ENCODE measurements at places on chromosomes 5 and 9.
A peak's percentile ranks its signal among the peaks of the same experiment; 100 is the strongest.

- DNase-seq: peak; percentile 67
These were observed 195.7 kb downstream of the PALM2AKAP2 start for GRCh38 chr9:109975574-109976295.

- DNase-seq: no peak
These were observed 223.4 kb upstream of the FAM174A start for GRCh38 chr5:100311806-100312205.

- no peak for DNase-seq
These were observed 12.2 kb upstream of the PRXL2C start for GRCh38 chr9:96667363-96667728.

- DNase-seq: no peak
These were observed 9.9 kb upstream of the NINJ1 start for GRCh38 chr9:93143830-93144530.

- no peak for DNase-seq
These were observed 1658.4 kb downstream of the MAT2B start for GRCh38 chr5:165163861-165164260.

DNA sequence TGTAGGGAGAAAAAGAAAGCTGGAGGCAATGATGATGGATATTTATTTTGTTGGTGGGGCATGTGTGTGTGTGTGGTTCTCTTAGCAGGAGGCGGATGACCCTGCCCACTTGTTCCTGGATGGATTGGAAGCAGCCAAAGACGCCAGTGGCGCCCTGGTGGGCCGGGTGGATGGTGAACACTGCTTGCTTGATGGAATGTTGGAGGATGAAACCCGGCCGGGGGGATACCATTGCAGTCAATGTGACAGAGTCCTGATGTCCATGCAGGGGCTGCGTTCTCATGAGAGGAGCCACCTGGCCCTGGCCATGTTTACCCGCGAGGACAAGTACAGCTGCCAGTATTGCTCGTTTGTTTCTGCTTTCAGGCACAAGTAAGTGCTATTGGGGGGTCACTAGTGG lies 69.2 kb downstream of the ZNF462 start:
- no peak for DNase-seq

DNA sequence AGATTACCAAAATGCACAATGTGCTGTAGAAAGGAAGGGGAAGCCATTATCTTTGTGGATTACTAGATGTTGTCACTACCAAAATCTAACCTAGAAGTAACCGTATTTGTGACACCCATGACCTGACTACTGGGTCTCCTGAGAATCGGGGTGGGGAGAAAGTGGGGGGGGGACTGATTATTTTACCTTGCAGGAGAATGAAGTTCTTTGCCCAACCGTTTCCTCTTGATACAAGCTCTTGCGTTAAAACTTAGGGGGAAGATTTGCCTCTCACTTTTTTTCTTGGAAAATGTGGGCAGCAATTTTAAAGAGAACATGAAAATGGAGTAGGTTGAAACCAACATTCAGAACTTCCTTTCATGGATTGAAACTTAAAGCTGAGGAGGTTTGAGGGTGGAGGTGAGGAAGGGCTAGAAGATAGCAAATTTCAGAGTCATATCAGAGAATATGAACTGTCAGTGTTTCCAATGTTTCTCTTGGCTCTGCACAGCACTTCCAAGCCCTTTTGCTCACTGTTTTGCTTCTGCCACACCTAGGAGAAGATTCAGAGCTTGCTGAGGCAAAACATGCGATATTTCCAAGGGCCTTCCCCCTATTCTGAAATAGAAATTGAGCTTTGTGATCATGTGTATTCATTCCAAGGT lies 280.8 kb downstream of the AOPEP start:
- peak; percentile 38 for DNase-seq

- DNase-seq: peak; percentile 24
These were observed 73.3 kb downstream of the RXRA start for GRCh38 chr9:134399435-134400056.

GRCh38 chr5:132180134-132180745 lies 47.4 kb downstream of the P4HA2 start:
- DNase-seq: peak; percentile 73

DNA sequence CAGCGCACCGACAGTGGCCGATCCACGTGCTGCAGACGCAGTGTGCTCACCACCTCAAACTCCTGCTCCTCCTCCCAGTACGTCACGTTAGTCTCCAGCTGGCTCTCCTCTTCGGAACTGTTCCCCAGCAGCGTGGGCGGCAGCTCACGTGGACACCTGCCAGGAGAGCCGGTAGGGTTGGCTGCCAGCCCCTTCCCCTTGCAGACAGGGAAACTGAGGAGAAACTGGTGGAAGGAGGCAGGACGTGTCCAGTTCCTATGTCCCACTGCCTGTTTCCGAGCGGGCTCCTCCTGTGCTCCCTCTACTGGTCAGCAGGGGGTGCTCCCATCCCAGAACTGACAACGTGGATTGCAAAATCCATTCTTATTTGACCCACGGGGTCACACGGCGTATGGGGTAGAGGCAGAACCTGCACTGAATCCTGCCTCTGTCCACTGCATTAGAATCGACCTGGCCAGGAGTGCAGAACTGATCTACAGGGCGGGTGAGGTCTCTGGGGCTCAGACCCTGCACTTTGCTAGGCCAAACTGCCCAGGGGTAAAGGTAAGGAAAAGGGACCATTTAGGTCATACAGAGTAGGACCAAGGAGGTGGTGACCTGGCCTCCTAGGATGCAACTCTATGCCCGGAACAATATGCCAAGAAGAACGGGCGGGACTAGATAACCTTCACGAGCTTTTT lies 25.7 kb downstream of the PDGFRB start:
- peak; percentile 63 for DNase-seq

GRCh38 chr5:139646912-139647505 lies 1.1 kb upstream of the CXXC5 start:
- no peak for DNase-seq

DNA sequence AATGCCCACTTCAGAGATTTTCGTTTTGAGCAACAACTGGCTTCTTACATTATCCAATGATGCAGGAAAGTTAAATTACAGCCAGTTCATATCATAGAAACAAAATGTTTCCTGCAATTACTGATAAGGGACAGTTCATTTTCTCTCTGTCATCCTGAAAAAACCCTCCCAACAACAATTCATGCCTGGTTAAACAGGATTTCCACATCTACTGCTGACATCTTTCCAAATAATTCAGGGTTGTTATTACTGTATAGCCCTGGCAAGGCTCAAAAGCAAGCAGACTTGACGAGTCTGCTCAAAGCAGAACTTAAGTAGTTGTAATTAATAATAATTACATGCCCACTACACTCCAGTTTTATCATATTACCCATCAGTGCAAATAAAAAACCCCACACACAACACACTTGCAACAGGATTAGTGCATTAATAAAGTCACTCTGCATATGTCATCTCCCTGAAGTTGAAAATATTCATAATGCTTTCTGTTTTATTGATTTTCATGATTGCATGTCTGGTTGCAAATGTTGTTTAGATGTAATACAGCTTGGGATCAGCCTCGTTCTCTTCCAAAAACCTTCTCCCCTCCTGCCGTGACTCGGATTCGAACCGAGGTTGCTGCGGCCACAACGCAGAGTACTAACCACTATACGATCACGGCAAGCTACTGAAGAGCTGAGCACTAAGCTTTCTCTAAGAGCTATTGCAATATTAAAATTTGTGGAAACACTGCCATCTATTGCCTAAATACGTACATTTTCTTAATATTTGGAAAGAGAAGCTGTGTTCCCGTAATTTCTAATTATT lies 119.6 kb upstream of the NFIB start:
- peak; percentile 72 for DNase-seq

DNA sequence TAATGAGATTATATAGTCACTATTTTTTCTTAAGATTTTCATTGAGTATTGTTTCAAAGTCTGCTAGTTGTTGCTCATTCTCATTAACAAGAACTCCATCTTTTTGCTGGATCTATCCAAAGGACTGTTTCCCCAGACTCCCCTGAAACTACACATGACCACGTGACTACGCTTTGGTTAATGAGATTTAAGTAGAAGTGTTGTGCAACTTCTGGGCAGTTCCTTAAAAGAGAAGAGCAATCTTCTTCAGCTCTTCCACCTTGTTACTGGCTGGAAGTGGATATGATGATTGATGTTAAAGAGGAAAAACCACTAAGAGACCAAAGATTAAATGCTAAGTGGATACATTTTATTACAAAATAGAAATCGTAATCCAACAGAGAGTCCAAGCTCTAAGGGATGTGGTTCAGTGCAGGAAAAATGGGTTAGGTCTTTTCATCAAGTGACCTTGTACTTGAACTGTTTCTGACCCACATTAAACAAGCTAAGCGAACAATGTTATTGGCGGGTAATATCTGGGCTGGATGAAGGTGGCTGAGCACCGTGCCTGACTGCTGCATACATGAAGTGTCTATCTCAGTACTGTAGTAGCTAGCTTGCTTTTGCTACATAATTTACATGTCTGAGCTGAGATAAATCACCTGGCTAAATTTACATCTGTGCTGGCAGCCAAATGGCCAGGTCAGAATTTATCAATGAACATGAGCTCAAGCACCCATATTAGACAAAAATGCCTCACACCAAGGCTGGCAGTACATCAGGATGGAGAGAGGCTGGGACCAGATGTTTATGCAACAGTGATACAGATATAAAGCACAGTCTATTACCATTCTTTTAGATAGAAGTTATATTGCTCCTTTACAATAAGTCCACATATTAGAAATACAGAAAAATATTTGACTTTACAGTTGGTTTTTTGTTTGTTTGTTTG lies 7.5 kb upstream of the CTNNAL1 start:
- DNase-seq: no peak

GRCh38 chr5:89981878-89982773 lies 427.4 kb downstream of the CETN3 start:
- peak; percentile 62 for DNase-seq

DNA sequence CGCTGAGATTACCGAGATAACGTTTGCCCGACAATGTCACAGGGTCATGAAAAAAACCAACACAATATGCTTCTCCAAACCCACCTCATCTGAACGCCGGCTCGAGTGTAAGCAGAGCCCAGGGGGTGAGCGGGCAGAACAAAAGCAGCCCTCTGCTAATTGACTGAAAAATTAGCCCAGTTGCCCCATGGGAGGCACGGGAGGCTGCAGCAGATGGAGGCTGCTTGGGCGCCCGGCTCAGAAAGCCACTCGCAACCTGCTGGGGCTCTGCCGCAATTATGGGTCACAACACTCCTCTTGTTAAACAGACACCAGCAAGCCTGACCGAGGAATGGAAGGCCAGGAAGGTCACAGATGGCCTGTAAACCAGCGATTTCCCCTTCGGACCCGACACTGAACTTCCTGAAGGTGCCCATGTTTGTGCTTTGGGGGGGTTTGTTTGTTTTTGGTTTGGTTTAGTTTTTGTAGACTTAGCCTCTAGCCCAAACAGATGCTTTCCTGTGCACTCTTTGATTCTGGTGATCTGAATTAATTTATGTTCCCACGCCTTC lies 104.6 kb upstream of the IRX1 start:
- no peak for DNase-seq

DNA sequence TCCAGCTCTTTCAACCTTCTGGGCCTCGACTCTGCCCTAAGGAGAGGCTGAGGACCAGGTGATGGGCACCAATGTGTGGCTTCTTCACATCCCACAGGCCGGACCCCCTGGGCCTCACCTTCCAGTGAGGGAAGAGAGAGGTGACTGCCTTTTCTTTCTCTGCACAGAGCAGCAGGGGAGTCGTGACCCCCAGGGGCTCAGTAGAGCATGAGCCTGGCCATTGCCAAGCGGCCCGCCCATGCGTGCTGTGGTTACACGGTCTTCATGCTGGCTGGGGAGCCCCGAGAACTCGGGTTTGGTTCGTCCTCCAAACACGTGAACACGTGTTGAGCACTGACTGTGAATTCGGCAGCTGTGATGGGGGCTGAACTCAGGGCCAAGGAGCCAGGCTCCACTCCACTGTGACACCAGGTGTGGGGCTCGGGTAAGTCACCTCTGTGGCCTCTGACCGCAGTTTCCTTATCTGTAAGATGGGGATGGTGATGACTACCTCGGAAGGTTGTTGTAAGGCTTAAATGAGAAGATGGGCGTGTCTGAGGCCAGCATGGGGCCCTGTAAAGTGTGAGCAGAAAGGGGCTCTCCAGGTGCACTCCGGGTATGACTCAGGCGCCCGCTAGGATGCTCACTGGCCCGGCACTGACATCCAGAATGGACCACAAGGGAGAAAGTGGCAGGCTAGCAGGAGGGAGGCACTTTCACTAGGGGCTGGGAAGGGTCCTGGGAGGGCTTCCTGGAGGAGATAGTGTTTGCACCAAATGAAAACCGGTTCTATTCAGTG lies 13.4 kb upstream of the GRHPR start:
- DNase-seq: no peak

DNA sequence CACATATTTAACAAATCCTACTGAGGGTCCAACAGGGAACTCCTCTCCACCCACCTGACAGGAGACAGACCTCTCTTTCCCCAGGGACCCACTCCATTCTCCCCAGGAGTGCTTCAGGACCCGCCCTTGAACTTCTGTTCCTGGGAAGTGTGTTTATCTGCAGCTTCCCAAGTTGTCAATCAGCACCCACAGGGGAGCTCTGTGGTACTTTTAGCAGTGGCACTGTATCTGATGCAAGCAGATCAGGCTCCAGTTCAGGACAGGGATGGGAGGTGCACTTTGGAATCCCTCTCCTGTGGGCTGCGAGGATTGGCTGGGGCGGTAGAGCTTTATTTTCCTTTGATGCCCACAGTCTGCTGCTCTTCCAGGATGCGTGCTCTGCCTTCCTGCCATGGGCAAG lies 8.7 kb downstream of the GALNT10 start:
- peak; percentile 37 for DNase-seq

- DNase-seq: no peak
These were observed 501.0 kb downstream of the BNC2 start for GRCh38 chr9:16369427-16369826.

DNA sequence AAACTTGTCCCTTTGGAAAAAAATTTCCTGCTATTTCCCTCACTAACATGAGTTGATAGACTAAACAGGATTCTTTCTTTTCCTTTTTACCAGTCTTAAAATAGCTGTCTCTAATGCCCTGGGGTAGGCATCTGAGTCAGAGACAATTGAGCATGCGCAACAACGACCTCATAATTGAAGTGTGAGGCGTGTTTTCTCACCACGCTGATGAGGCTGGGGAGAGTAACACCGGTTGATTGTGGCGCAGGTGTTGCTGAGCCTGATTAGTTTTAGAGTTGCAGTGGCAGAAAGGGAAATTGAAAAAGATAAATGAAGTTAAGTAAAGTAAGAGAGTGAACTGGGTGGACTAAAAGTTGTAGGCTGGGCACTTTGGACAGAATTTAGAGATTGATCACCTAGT lies 213.7 kb downstream of the TLR4 start:
- DNase-seq: no peak

- DNase-seq: peak; percentile 36
These were observed 621.3 kb upstream of the ZNF608 start for GRCh38 chr5:125367702-125368101.

DNA sequence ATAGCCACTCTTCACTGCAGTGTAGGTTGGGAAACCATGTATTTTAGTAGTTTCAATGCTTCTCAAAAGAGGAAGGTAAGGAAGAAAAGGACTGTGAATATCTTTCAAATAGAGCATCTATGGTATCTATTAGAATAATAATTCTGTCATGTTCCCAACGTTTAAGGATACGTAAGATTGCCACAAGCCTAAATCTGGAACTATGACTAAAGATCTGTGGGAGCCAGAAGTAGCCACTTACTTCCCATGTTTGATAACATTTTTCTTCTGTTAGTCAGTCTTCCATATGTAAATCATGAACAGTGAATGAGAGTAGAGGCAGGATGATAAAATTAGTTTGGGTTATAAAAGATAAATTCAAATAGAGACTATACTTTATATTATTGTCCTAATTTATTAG lies 16.3 kb upstream of the MROH2B start:
- peak; percentile 49 for DNase-seq

GRCh38 chr5:105530716-105531261 lies 1968.2 kb upstream of the NUDT12 start:
- DNase-seq: peak; percentile 3

All from fibroblast of skin of scalp (primary cell).